Bladder microvascular endothelial cell (primary cell): ENCODE measurements at places on chromosomes 2 and 18. TPM values are rescaled to one million over a fixed set of nuclear protein-coding genes. Genes with fewer than 3 reads are reported as not detected.

Gene TPRKB
- 20.3 and 27.2 TPM in 2 replicates for total RNA-seq

Gene CCDC68
- 0.49 and 0.63 TPM in 2 replicates for total RNA-seq

Gene CCDC121
- 1.8 and 2.6 TPM in 2 replicates for total RNA-seq

Gene SNTG2
- 0.44 TPM in 1 of 2 replicates, not detected in the other for total RNA-seq

Gene RAPGEF4
- 11.8 and 73.2 TPM in 2 replicates for total RNA-seq
